AG09319 (cell line): ENCODE measurements at places on chromosomes 2 and 18.

GRCh38 chr2:240886678-240887609 is 9.0 kb downstream of the MAB21L4 start:
- no peak for DNase-seq

DNA sequence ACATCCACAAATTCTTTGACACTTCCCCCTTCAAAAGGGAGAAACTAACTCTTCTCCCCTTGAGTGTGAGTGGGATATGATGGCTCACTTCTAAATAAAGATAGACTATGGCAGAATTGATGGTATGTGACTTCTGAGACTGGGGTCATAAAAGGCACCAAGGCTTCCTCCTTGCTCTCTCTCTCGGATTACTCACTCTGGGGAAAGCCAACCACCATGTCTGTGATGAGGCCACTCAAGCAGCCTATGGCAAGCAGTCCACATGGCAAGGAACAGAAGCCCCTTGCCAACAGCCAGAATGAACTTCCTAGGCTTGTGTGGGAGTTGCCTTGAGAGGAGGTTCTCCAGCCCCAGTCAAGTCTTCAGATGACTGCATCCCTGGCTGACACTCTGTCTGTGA is 43.6 kb downstream of the KIAA2012 start:
- no peak for DNase-seq

GRCh38 chr2:231390667-231391066 is 4.8 kb upstream of the B3GNT7 start:
- no peak for DNase-seq

GRCh38 chr2:234981197-234982095 is 29.6 kb downstream of the SH3BP4 start:
- peak; percentile 98 for DNase-seq

GRCh38 chr2:237774811-237775553 is 23.6 kb upstream of the RBM44 start:
- no peak for DNase-seq

DNA sequence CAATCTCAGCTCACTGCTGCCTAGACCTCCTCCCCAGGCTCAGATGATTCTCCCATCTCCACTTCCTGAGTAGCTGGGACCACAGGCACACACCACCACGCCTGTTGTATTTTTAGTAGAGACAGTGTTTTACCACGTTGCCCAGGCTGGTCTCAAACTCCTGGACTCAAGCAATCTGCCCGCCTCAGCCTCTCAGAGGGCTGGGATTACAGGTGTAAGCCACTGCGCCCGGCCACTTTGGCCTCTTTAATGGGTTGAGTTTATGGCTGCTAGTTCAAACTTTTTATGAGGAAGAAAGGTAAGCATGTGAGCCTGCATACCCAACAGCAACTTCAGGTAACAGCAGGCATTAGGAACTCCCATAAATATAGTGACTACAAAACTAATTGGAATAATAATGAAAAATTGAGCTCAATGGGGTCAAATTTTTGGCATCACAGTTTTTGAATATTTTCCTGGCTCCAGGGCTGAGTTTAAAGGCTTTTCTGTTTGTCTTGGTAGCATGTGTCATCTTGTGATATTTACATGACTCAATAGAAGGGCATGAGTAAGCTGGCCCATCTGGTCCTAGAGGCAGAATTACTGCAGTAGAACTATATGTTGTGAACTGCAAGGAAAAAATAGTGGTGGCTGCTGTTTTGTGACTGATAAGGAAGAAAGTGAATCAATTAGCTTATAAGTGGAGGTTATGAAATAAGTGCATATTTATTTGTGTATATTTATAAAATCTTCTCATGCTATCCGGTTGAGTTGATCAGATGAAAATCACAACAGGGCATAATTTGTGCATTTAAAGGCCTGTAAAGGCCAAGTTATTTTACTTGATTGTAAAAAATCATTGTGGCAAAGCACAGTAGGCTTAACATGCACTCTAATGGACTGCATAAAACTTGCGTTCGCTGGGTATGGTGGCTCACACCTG is 24.8 kb downstream of the GALM start:
- DNase-seq = peak; percentile 69

DNA sequence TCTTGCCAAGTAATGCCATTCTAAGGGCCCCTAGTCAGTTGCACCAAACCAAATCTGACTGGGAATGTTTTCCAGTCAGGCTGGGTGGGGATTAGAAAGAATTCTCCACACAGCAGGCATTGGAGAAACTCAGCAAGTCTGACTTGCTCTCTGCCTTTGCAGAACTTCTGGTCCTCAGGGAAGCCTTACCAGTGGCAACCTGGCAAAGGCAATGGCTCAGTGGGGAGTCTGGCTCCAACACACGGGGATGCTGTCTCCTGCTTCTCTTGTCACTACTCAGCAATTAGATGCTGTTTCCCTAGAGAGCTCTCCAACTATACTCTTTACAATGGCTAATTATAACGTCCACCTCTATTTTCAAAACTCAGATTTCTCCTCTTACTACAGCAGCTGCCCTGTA is 810.7 kb downstream of the LRRTM4 start:
- no peak for DNase-seq

DNA sequence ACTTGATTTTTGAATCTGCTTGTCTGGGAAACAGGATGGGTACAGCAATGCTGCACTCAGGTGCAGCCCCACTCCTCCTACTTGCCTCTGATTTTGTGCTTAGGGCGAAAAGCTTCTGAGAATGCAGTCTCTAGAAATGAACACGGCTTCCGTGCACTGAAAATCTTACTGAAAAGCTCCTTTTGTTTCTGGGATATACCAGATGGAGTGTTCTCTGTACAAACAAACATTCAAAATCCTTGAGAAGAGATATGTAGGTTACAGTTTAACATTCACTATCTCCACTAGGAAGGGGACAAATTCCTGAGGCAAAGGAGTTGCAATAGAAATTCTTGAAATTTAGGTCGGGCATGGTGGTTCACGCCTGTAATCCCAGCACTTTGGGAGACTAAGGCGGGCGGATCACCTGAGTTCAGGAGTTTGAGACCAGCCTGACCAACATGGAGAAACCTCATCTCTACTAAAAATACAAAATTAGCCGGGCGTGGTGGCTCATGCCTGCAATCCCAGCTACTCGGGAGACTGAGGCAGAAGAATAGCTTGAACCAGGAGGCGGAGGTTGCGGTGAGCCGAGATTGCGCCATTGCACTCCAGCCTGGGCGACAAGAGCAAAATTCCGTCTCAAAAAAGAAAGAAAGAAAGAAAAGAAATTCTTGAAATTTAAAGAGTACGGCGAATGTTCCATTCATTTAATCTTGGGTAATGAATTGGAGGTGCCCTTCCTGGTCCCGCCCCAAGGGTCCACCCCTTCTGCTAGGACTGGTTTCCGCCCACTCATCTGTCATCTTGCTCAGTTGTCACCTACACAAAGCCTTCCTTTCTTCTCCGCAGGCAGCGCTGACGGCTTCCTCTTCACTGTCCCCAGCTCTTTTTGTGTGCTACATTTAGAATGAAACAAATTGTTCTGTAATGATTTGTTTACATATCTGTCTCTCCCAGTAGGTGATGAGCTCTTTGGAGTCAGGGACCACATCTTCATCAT is 92.4 kb downstream of the SOCS6 start:
- DNase-seq = no peak

DNA sequence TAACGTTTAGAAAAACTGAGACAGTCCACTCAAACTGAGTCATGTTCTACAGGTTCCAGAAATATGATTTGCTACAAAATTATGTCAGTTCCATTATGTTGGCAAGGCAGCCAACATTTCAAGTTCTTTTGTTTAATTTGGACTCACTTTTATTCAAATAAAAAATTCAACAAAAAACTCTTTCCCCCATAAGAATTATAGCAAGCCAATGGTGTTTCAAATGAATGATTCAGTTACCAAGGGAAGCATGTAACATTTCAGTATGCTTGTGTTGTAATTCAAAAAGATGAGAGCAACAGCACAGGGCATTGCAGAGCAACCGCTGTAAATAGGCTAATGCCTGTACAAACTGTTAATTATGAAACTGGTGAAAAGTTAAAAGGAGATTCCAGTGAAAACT is 140.8 kb downstream of the FIGN start:
- no peak for DNase-seq
